ENCODE measurements at places on chromosomes 13 and 19.

DNA sequence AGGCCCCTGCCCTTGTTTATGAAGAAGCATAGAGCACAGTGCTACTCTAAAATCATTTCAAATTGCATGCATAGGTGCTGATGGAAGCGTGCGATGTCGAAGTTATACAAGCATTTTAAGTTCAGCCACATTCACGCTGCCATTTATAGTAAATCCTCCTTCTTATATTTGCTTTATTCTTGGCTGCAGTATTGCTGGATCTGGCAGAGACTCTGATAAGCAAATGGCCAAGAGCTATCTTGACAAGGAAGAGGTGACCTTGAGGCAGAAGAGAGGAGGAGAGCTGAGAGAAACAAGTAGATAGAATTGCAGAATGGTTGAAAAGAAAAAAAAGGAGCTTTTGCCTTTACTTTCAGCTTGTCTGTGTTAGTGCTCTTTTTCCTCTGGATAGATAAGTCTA is 18.9 kb upstream of the MYO16 start:
- no peak for DNase-seq

DNA sequence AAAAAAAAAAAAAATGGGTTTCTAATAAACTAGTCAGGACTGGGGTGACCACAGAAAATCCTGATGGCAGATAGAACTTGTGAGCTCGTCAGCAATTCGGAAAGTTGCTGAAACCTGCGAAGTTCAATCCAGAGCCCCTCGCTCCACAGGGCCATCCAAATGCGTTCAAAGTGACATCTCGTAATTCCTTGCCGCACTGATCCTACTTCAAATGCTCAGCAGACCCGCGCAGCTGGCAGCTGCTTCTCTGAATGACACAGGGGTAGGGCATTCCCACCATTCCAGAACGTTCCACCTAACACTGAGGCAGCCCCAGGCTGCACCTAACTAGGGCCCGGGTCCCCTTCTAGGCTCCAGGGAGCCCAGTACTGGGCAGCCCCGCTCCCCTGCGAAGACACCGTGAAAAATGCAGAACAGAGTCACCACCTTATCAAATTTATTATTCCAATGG is 4.8 kb upstream of the DAPK3 start:
- DNase-seq = no peak

DNA sequence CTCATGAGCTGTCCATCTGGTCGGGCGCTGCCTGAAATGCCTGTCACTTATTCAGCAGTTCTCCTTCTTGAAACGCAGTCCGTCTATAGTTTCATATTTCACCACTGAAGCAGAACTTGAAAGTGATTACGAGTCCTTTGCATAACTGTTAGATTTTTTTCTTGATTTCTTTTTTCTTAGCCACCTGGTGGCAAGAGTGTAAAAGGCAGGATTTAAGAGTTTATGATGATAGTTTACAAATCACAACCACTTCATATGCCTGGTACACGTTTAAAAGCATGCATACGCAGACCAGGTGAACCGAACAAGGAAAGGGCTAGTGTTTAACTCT is 45.8 kb downstream of the GGACT start:
- peak; percentile 39 for DNase-seq

DNA sequence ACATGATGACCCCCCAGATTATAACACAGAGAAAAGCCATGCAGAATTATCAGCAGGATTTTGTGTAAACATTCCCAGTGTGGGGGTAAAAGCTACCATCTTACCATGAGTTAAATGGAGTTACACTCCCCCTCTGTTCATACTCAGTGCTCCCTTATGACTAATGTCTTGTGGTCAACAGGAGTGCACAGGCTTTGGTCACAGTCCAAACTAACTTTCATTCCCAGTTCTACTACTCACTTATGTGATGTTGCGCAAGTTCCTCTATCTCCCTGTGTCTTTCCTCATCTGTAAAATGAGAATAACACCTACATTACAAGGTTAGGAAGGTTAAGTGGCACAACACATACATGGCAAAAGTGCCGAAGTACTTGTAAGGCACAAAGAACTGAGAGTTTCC is 277.9 kb downstream of the RBM26 start:
- peak; percentile 2 for DNase-seq

- DNase-seq = no peak
Measured at GRCh38 chr19:29806098-29806866, 5.5 kb upstream of the CCNE1 start.

DNA sequence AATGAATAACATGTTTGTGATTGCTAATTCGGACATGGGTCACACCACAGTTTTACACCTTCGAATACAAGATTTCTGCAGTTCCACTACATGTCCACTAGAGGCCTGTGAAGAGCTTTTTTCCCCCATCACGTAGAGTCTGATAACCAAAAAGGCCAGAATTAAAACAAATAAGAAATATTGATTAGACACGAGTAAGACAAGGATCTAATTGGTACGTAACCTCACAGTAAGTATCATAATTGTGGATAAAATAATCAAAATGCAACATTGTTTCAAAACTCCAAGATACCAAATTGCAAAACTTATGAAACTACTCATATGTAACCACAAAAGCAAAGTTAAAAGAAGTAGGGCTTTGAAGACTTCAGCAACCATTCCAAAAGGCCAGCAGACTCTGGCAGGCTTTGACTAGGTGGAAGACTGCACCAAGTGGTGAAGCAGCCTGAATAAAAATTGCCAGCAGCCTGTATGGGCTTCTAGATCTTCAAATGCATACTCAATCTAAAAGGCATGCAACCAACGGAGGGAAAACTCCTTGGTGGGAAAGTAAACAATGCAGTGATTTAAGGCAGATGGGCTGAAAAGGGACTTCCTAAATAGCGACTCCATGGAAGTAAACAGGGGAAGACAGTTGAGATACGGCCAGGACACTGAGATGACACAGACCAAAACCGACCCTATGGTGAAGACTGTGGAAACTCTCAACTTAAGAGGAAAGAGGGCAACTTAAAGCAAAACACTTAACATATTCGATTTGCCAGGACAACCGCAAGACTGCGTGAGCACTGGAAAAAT is 56.7 kb downstream of the STARD13 start:
- DNase-seq = no peak

GRCh38 chr19:10784257-10784656 is 51.8 kb downstream of the TMED1 start:
- DNase-seq = no peak

- DNase-seq = no peak
Measured at GRCh38 chr13:102510072-102510471, 86.7 kb upstream of the TPP2 start.

DNA sequence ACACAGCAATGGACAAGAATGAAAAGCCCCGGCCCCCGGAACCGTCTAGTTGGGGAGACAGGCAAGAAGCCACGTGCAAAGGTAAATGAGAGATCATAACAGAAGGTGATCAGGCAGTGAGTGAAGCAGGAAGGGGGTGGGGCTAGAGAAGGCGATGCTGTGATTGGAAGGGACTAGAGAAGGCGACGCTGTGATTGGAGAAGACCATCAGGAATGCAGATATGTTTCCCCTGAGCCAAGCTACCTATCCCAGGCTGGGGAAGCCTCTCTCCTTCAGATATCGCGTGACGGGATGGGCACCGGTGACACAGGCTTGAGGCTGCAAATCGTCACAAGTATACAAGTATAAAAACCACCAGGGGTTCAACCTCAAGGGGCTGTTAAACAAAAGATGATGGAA is 21.8 kb downstream of the DCAF15 start:
- DNase-seq = no peak

DNA sequence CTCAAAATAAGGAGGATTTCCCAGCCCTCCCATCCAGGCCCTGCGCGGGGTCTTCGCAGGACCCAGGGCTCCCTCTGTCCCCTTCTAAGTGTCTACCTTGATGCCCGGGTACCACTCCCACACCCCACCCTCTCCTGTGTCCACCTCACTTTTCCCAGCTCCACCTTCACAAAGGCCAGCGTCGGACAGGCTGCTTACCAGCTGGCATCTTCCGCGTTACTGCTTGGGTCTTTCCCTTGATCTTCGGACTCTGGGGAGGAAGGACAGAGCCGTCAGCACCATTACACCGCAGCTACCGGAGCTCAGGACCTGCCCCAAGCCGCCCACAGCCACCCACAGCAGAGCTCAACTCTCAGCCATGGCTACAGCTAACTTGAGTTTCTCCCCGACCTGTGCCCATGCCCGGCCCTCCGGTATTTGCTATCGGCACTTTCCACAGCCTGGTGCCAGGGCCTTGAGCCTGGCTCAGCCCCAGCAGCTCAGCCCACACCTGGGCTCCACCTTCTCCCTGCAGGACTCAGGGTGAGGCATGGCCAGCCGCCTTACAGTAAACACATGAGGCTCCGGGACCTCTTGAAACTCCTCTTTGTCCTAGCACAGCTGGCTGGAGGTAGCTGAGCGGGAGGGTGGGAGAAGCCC is 3.8 kb downstream of the C13orf46 start:
- DNase-seq = no peak
